Astrocyte (in vitro differentiated cells and primary cell): ENCODE measurements at places on chromosomes 13 and 19.
A peak's percentile ranks its signal among the peaks of the same experiment; 100 is the strongest.

DNA sequence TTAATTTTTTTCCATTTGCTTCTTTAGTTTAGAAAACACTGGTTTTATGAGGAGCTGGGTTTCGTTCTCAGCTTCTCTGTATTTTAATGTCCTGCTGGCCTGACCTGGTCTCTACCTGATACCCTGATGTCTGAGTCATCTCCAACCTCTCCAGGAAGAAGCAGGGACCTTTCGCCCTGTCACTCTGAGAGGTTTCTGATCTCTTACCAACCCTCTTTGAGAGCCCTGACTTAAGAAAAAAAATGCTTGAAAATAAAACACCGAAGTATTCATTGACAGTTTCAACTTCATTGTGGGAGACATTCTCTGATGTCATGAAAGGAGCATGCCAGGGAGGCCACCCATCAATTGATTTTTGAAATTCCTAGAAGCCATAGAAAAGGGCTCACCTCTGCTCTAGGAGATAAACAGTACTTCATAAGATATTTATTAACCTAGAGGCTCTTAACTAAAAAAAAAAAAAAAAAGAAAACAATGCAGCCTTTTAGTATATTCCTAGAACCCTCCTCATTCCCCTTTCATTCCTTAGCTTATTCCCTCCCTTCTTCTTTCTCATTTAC, 234.8 kb downstream of the ENOX1 start:
- DNase-seq, result no peak

DNA sequence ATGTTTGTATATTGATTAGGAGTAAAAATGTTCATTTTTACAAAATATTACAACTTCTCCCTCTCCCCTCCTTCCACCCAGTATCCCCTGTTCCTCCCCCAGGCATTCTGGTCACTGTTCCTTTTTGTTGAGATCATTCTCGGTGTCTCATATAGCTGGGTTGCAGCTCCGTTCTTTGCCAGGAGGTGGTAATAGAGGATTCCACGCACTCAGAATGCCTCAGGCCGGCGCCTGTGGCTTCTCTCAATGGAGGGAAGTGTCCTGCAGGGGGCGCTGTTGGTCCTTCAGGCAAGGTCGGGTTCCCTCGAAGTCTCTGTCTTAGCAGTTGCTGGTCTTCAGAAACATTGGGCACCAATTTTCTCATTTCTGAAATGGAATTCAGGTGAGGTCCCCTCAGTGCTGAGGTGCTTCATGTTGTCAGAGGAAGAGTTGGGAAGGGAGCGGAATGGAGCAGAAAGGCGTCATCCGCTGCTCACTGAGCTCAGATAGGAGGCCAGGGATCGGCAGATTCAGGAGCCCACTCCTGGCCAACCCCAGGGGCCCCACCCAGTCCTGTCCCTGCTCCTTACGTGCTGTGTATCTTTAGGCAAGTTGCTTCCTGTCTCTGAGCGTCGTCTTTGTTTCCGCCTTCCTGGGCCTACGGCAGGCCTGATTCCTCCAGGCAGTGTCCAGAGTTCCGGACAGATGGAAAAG, 10.3 kb upstream of the GARIN5A start:
- no peak for DNase-seq

GRCh38 chr13:41931337-41931736, 29.6 kb downstream of the VWA8 start:
- DNase-seq, result peak; percentile 39

DNA sequence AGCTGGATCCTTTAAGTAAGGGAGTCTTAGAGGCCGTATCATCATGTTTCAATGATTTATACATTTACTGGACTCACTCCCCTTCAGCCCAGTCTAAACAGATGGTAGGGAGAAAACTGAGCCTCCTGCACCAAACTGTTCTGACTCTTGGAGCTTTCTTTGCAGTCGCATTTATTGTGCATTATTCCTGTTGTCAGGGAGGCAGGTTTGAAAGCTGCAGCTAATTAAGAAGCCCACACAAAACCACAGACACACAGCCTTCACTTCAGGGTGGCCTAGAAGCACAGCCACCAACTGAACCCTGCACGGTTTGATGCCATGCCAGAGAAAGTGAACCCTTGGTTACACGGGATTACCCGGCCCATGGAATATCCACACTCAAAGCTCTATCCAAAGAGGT, 911.0 kb downstream of the UQCRFS1 start:
- no peak for DNase-seq

DNA sequence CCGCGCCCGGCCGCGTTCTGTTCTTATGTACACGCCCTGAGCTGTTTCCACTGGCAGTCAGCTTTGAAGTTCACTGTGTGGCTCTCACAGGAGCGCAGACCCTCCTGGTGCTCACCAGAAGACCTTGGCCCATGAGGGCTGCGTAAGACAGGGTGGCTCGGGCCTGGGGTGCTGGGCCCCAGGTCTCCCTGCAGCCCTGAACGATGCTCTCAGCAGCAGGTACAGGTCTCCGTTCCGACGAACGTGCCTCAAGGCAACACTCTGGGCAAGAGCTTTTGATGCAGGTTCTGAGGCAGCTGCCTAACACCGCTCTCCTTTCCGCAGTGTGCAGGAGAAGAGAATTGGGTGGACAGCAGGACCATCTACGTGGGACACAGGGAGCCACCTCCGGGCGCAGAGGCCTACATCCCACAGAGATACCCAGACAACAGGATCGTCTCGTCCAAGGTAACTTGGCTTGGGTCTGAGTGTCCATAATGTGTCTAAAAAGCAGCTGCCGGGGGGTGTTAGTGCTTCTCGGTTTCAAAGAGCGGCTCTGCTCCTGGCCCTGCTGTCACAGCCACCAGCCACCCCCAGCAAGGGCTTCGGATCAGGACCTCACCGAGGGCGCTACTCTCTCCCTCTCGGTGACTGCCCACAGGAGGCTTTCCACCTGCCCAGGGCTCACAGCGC, 95.1 kb downstream of the ATP11A start:
- DNase-seq, result no peak

GRCh38 chr19:7395360-7396066, 46.8 kb downstream of the ARHGEF18 start:
- DNase-seq, result no peak

DNA sequence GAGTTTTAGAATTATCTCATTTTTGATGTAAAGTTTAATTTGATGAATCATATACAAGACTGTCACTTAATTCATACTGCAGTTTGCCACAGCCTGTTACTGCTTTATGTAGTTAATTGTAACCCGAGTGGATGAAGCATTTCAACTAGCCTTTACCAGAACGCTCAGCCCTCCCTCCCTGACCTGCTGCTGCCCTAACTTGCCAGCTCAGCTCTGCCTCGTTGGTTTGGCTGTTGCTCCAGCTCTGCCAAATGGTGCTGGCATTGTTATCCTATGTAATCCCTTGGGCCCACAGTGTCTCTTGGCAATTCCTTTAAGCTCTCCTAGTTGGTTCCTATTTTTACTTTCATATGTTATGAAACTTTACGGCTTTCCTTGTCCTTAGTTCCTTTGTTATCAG, 113.3 kb downstream of the LMO7 start:
- DNase-seq, result peak; percentile 45

DNA sequence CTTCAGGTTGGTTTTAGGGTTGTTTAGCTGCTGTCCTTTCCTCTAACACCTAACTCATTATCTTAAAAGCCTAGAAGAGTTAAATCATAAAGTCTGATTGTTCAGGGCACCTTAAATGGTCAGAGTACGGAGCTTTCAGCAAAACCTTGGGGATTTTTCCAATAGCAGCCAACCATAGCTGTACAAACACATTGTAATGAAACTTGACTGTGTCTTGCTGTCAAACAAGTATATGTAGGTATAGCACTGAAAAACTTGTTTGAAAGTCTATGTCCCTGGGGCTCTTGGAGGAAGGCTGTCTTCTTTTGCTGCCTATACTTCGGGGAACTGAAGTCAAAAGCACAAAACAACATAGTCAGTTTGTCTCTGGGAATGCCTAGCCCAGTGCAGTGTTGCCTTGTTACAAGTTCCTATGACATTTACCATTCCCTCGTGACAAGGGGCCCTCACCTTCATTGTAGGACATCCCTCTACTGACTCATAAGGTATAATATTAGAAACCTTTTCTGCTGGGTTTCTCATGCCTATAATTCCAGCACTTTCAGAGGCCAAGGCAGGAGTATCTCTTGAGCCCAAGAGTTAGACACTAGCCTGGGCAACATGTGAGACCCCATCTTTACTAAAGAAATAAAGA, 474.5 kb upstream of the NBEA start:
- DNase-seq, result no peak

- DNase-seq, result no peak
Observed at GRCh38 chr19:55857974-55858373, 21.6 kb downstream of the NLRP4 start.
